ENCODE measurements at places on chromosomes 11 and 22. TPM values are rescaled to one million over a fixed set of nuclear protein-coding genes. Genes with fewer than 3 reads are reported as not detected.
A peak's percentile ranks its signal among the peaks of the same experiment; 100 is the strongest.

DNA sequence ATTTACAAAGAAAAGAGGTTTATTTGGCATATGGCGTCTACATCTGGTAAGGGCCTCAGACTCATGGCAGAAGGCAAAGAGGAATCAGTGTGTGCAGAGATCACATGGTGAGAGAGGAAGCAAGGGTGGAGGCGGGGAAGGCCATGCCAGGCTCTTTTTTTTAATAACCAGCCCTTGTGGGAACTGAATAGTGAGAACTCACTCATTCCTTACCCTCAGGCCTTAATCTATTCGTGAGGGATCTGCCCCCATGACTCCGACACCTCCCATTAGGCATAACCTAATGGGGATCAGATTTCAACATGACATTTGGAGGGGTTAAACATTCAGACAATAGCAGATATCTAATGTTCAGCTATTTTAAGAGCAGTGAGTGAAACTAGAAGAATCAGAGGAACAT lies 55.7 kb downstream of the ATM start:
- no peak for DNase-seq

- no peak for DNase-seq
Observed at GRCh38 chr22:38346506-38346905, 29.3 kb upstream of the CSNK1E start.

DNA sequence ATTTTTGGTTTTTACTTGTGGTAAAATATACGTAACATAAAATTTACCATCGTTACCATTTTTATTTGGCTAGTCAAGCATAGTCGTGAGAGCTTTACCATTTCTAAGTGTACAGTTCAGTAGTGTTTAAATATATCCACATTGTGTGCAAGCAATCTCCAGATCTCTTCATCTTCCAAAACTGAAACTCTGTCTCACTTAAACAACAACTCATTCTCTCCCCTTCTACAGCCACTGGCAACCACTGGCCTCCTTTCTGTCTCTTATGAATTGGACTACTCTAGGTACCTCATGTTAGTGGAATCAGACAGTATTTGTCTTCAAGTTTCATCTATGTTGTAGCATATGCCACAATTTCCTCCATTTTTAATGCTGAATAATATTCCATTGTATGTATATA lies 37.4 kb downstream of the SMC1B start:
- no peak for DNase-seq

DNA sequence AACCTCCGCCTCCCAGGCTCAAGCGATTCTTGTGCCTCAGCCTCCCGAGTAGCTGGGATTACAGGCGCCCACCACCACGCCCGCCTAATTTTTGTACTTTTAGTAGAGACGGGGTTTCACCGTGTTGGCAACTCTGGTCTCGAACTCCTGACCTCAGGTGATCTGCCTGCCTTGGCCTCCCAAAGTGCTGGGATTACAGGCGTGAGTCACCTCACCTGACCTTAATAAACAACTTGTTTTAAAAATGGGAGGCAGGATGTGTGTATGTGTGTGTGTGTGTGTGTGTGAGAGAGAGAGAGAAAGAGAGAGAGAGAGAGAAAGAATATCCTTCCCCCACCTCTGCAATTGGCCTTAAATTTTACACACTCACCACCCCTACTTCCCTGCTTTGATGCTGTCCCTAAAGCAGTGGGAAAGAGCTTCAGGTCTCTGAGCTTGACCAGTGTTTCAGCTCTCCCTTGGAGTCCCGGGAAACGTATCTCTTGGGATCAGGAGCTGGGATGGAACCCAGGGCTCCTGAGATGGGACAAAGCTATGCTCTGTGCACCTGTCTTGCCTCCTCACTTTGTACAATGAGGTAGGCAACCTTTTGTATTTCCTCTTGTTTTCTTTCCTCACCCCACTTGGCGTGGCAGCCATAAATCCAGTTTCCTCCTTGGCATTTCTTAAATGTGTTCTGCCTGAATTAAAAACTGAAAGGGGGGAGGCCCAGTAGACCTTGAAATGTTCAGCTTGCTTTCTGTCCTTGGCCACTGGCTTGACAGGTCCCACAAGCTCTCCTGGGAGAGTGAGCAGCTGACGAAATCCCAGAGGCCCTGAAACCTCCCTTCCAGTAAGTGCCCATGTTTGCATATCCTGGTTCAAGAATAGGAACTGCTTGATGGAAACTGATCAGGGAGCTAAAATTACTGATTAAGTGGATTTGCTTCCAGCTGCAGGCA lies 17.8 kb upstream of the XBP1 start:
- peak; percentile 21 for DNase-seq

DNA sequence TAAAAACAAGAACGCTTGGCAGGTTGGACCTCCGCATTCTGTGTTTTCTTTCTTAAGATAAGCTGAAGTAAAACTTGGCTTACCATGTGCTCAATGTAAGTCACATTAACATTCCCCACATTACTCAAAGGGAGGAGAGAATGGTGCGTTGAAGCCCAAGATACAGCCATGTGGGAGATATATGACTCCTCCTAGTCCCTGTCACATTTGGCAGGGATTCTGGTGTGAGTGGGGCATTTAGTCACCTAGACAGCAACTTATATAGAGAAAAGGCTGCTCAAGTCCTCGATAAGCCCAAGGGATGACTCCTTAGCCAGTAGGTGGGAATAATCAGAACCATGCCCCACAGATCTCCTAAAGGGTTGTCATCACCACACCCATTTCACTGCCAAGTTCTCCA lies 4.6 kb downstream of the PRSS23 start:
- DNase-seq = no peak

GRCh38 chr11:5291207-5291838 lies 10.4 kb downstream of the OR51B4 start:
- DNase-seq = peak; percentile 70

The MYO7A gene
- total RNA-seq = under 0.01 TPM

The PHLDB1 gene
- 13.3 TPM for total RNA-seq

The ADM2 gene
- 3.7 TPM for total RNA-seq

- no peak for DNase-seq
Observed at GRCh38 chr22:50218153-50218995, 17.6 kb downstream of the SELENOO start.

- peak; percentile 79 for DNase-seq
Observed at GRCh38 chr11:86291466-86292262, 10.4 kb upstream of the HIKESHI start.

The CSRP3 gene
- not detected for total RNA-seq

DNA sequence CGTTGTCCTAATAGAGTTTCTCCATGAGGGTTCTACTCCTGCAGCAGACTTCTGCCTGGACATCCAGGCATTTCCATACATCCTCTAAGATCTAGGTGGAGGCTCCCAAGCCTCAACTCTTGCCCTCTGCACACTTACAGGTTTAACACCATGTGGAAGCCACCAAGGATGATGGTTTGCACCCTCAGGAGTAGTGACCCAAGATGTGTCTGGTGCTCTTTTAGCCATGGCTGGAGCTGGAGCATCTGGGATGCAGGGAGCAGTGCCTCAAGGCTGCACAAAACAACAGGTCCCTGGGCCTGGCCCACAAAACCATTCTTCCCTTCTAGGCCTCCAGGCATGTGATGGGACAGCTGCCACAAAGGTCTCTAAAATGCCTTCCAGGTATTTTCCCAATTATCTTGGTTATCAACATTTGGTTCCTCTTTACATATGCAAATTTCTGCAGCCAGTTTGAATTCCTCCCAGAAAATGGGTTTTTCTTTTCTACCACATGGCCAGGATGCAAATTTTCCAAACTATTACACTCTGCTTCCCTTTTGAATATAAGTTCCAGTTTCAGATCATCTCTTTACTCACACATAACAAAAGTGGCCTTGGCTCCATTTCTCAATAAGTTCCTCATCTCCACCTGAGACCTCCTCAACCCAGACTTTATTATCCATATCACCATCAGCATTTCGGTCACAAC lies 69.5 kb upstream of the GNAZ start:
- DNase-seq = no peak

DNA sequence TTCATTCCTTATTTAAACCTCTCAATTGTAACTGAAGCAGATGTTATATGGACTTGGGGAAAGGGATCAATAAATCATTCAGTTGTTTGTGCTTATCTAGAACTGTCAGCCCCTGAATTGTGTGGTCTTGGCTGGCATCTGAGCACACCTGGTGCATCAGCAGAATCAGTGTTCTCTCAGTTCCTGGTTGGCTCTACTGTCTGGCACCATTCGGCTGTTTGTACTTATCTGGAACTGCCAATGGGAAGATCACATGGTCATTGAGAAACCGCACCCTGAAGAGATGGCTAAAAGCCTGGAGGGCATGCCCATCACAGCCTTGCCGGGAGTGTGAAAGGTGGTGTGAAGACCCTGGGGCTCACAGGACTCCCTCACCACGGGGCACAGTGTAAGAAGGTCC lies 37.1 kb upstream of the EHF start:
- no peak for DNase-seq

The OR5D13 gene
- total RNA-seq = not detected

DNA sequence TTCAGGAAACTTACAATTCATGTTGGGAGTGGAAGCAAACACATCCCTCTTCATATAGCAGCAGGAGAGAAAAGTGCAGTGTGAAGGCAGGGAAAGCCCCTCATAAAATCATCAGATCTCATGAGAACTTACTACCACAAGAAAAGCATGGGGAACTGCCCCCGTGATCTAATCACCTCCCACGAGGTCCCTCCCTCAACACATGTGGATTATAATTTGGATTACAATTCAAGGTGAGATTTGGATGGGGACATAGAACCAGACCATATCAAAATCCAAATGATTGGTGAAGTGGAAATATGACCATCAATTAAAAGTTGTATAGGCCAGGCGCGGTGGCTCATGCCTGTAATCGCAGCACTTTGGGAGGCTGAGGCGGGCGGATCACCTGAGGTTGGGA lies 1268.0 kb downstream of the JRKL start:
- no peak for DNase-seq

Measured in bronchial epithelial cell (primary cell).